Ascending aorta (tissue), 2 donors: ENCODE measurements at places on chromosomes 4 and X.
A peak's percentile ranks its signal among the peaks of the same experiment; 100 is the strongest.

GRCh38 chr4:158722291-158722916, 792 bp downstream of the PPID start:
- no peak for DNase-seq

GRCh38 chr4:52713456-52713937, 37.7 kb downstream of the ERVMER34-1 start:
- DNase-seq: no peak

DNA sequence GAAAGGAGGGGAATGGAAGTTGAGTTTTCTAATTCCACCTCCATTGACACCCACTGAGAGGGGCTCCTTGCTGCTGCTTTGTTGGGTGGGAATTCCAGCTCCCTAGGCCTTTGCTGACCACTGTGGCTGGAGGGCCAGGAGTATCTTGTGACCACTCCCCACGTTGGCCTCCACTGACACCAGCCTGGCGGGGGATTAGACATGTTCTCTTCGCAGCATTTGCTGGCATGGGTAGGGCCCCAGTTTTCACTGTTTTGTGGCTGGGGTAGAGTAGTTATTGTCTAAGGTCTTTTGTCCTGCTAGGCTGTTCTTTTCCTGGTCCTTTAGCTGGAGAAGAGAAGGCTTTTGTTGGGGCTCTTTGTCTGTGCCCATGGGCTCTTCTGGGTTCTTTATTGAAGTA, 116.7 kb downstream of the CDKL5 start:
- no peak for DNase-seq

DNA sequence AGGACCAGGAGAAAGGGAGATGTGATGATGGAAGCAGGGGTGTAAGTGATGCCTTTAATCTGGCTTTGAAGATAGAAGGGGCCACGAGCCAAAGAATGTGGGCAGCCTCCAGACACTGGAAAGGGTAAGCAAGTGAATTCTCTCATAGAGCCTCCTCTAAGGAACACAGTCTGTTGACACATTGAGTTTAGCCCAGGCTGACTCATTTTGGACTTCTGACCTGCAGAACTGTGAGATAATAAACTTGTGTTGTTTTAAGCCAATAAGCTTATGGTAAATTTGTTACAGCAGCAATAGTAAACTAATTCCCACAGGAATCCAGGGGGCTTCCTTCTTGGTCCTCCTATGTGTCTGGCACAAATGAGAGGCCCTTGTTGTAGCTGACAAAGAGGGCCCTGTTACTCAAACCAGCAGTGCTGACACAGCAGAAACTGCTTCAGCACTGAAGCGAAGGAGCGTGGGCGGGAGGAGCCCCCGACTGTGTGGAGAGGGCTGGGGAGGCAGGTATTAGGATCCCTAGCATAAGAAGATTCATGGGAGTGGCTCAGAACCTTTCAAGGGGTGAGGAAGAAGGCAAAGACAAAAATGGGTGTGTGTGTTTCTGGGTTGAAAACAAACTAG, 268.7 kb downstream of the NR3C2 start:
- DNase-seq: no peak

- no peak for DNase-seq
Observed at GRCh38 chr4:4477391-4477790, 64.5 kb downstream of the STX18 start.

- no peak for DNase-seq
Observed at GRCh38 chr4:123127218-123127617, 204.8 kb upstream of the NUDT6 start.

DNA sequence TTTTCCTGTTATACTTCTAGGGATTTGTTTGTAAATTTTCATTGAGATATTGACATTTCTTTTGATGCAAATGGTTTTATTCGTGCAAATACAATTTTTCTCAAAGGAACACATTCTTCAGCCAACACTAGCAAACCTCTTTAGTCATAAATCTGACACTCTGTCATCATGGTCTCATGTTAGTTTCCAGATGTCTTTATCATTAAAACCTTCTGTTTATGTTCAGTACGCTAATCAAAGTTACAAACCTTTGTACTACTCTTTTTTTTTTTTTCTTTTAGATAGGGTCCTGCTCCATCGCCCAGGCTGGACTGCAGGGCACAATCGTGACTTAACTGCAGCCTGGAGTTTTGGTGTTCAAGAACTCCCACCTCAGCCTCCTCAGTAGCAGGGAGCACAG, 7.1 kb downstream of the SLC25A31 start:
- no peak for DNase-seq

GRCh38 chrX:44621078-44621477, 78.4 kb upstream of the FUNDC1 start:
- DNase-seq: no peak

DNA sequence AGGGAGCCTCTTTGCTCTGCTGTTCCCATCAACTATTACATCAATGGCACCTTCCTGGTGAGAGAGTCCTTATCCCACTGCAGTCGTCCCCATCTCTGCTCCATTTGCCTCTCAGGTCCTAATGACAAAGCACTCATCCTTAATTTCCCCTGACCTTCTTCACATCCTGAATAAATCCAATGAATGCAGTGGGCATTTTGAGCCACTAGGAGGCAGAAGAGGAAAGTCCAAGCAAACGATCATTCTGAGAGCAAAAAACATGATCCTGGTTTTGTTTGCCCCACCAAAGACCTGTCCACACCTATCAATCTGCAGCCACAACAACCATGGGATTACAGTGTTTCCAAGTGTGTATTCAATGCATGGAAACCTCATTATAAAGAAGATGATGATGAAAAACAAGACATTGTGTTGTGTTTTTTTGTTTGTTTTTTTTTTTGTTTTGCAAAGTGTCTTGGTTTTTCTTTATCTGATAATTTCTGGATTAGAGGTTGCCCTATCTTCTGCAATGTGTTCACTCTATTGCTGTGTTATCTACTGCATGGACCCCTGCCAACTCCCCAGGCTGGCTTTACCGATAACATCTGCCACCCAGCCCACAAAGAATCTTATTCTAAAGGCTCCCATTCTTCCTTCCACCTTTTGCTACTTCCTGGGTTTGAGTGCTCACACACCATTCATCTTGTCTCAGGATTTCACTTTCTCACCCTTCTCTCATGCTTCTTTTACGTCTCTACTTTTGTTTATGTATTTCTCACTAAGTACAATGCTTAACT, 207.2 kb downstream of the NLGN4X start:
- DNase-seq: no peak

GRCh38 chr4:172830295-172830764, 338.3 kb upstream of the GALNT7 start:
- no peak for DNase-seq

DNA sequence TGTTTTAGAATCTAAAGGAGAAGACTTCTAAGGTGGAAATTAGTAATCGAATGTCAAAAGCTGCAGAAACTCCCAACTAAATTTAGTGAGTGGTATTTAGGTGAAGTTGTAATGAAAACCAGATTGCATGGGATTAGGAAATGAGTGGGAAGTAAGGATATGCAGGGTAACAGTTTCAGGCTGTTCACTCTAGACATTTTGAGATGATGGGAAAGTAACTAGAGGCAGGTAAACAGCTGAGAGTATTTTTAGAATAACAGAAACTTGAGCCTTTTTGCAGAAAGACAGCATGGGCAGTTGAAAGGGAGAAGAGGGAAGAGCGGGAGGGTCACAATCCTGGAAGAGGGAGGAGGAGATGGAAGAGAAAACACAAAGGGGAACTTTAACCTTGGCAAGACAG, 12.7 kb downstream of the SPRY1 start:
- no peak for DNase-seq

- DNase-seq: no peak
Observed at GRCh38 chr4:67328393-67328792, 216.9 kb downstream of the CENPC start.

DNA sequence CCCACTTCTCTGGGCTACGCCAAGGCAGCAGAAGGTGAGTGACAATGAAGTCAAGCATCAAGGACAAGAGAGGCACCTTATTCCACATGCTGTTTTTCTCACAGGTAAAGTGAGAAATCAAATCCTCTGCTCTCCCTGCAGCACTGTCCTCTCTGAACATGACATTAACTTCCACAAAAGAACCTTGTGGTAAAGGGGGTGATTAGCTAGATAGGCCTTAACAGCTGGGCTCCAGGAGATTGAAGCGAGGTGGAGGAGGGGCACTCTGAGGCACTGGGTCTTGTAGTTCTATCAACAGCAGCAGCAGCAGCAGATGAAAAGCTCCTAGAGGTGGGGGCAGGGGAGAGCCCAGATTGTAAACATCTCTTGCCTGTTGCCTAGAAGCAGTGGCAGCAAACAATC, 96.8 kb upstream of the CXXC4 start:
- DNase-seq: no peak

DNA sequence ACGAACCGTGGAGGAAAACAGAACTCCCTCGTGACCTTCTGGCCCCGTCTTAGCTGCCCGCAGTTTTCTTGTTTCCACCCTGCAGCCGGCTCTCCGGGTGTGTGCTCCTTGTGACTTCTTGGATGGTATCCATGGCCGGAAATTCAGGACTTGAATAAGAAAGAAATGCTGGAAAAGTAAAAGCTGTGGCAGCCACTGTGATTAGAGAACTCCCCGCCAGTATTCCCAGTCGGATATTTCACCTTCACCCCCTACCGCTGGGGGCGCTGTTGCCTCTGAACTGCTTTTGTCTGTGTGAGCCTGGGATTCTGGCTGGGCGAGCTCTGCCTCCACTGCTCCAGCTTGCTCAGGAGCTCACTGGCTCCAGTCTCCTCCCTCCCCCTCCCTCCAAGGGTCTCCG, 41.5 kb upstream of the CYP4V2 start:
- peak; percentile 83 for DNase-seq

- DNase-seq: no peak
Observed at GRCh38 chr4:41426539-41426938, 111.4 kb upstream of the LIMCH1 start.

DNA sequence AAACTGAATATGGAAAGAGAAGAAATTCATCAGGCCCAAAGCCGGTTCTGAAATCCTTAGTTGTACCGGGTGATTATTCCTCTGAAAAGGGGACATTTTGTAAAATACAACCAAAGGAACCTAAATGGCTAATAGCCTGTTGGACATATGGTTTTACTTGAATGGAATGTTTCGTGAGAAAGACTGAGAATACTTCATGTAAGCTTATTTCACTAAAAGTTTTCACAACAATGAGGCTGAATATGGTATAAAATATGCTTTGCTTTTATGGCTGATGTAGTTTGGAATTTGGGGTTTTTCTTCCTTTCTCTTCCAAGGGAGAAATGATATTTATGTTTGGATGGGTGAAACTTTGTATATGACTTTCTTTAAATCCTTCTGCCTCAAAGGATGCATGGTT, 2.7 kb downstream of the GRIA3 start:
- no peak for DNase-seq
